ENCODE measurements at places on chromosomes 7 and 10.
A peak's percentile ranks its signal among the peaks of the same experiment; 100 is the strongest.

DNA sequence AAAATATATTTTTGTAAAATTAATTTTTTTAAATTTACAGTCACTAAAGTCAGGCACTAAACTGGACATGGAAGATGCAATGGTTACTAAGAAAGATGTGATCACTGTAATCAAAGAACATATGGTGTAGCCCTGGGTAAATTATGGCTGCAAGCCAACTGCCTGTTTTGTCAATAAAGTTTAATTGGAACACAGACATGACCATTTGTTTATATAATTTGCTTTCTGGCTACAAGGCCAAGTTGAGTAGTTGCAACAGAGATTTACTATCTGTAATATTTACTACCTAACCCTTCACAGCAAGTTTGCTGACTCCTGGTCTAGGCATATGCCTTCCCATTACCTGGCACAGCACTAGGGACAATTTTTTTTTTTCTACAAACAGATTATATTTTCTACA is 448.9 kb downstream of the ADRA2A start:
- DNase-seq, result no peak

DNA sequence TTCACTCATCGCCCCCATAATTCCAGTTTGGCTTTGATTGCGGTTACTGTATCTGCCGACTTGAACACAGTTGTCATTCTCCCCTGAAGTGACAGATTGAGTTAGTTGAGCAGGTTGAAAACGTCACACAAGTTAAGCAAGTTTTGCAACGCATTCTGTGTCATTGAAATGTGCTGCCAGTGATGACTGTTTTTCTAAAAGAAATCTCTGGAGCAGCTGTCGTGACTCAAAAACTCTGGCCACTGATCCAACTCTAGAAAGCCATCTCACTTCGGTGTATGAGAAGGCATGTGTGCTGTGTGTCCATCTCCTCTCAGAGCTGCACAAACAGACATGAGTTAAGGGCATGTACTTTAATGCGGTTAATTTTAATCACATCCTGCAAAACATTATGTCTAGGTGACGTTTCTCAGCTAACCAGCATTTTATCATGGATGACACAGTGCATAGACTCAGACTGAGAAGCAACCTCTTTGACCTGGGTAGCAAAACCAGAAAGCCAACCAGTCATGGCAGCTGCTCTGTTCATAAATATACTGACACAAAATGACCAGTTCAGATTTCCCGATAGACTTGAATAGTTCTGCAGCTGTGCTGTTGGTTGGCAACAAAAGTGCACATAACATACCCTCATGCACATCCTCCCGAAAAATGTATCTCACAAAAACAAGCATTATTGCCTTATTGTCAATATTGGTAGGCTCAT is 69.3 kb downstream of the CSTF2T start:
- DNase-seq, result no peak

GRCh38 chr7:155756322-155756721 is 55.9 kb downstream of the SHH start:
- DNase-seq, result no peak

- DNase-seq, result no peak
Observed at GRCh38 chr10:97919012-97919411, 69.4 kb downstream of the GOLGA7B start.

- DNase-seq, result no peak
Observed at GRCh38 chr10:68403701-68404100, 3.4 kb downstream of the RUFY2 start.

GRCh38 chr7:938546-939185 is 15.8 kb downstream of the ADAP1 start:
- DNase-seq, result no peak

GRCh38 chr7:41045556-41046123 is 657.2 kb downstream of the INHBA start:
- no peak for DNase-seq

DNA sequence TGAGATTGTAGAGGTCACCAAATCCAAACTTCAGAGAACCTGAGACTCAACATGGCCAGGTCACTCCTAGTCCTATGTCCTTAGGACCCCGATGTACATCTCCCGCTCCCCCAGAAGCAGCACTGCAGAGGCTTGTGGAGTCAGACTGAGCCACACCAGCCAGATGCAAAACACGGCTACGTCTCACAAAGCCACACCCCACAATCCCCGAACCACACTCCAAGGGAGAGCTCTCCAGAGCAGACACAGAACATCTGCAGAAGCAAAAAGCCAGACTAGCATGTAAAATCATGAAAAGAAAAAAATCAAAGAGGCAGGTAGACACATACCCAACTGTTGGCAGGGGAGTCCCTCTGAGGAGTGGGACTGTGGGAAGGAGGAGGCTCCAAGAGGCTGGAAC is 104.9 kb downstream of the CTBP2 start:
- no peak for DNase-seq

GRCh38 chr7:155578016-155578415 is 31.7 kb upstream of the CNPY1 start:
- no peak for DNase-seq

DNA sequence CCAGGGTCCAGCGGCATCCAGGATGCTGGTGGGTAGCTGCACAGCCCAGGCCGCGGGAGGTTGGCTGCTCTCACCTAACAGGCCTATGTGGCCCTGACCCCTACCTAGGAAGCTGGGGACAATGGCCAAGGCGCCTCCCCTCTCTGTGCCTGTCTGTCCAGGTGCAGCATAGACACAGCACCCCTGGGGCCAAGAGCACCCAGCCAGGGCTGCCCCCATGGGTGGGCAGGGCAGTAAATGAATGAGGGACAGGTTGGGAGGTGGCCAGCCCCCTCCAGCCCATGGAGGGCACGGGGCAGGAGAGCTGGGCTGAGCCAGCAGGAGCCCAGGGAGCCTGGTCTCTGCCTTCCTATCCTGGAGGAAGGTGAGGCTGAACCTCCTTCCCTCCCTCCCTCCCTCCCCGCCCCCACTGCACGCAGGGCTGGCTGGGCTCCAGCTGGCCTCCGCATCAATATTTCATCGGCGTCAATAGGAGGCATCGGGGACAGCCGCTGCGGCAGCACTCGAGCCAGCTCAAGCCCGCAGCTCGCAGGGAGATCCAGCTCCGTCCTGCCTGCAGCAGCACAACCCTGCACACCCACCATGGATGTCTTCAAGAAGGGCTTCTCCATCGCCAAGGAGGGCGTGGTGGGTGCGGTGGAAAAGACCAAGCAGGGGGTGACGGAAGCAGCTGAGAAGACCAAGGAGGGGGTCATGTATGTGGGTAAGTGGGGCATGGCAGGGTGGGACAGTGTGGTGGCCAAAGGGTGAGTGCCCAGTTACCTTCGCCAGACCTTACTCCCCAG is at the start of gene SNCG:
Gene SNCG (plus strand): TSS at position 484 of the 785 bp plus-strand sequence. CDS start 99 bp downstream, at position 583.
- no peak for DNase-seq

GRCh38 chr10:28250782-28251181 is 52.1 kb downstream of the MPP7 start:
- DNase-seq, result peak; percentile 48

- DNase-seq, result no peak
Observed at GRCh38 chr7:157719705-157720655, 383.2 kb downstream of the DNAJB6 start.

DNA sequence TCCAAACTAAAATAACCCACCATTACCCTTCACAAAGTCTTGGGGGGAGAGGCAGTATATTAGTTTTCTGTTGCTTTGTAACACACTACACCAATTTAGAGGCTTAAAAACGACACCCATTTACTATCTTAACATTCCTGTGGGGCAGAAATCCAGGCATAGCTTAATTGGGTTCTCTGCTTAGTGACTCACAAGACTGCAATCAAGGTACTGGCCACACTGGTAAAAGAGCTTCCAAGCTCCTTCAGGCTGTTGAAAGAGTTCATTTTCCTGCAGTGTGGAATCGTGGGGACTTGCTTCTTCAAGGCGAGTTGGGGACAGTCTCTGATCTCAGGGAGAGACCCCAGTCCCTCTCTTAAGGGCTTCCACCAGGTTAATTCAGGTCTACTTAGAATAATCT is 139.1 kb downstream of the XPNPEP1 start:
- no peak for DNase-seq

GRCh38 chr7:38232502-38233366 is 40.7 kb downstream of the TARP start:
- peak; percentile 87 for DNase-seq

- no peak for DNase-seq
Observed at GRCh38 chr7:42096681-42097561, 140.1 kb downstream of the GLI3 start.

GRCh38 chr10:59830601-59831259 is 75.6 kb downstream of the CCDC6 start:
- peak; percentile 27 for DNase-seq

GRCh38 chr7:22173685-22174573 is 183.0 kb downstream of the RAPGEF5 start:
- peak; percentile 2 for DNase-seq

DNA sequence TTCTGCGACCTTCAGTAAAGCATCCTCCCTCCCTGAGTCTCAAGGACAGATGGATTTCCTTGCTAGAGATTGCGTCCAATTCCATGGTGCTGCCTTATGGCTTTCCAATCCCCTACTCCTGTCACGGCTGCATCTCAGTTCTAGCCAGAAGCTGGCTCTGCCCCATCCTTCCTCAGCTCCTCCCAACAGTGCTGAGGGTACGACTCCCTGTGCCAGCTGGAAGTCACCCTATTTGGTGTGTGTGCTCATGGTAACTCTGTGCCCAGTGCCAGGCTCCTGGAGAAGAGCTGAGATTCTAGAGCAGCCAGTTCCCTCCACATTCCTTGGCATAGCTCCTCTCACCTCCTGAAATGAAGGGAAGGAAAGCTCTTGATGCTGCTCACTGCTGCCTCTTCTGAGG is 185.0 kb upstream of the PODXL start:
- no peak for DNase-seq

GRCh38 chr7:27221201-27221797 is 21.3 kb upstream of the EVX1 start:
- DNase-seq, result no peak

DNA sequence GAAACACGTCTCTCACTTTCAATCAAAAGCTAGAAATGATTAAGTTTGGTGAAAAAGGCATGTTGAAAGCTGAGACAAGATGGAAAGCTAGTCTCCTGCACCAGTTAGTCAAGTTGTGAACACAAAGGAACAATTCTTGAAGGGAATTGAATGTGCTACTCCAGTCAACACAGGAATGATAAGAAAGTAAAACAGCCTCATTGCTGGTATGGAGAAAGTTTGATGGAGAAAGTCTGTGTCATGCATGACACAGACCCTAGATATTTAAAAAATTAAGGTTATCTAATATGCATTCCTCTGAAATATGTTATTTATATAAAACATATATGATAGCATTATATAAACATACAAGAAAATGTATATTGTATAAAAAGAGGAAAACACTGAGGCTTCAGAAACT is 699.4 kb upstream of the FZD8 start:
- DNase-seq, result no peak

DNA sequence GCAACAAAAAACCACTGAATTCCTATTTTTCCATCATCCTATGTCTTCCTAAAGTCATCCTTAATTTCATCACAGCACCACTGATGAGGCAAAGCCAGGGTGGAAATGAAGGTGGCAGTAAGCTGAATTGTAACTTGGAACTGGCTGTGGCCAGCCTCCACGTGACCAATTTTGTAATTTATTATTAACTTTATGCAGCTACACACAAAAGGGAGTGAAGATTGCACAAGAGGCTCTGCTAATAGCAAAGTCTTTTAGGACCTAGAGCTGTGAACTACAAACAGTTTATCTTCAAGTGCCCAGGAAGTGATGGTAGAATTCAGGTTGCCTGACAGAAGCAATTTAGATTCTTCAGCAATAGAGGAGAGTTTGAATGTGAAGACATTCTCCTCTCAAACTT is 176.4 kb downstream of the CCDC71L start:
- DNase-seq, result no peak

DNA sequence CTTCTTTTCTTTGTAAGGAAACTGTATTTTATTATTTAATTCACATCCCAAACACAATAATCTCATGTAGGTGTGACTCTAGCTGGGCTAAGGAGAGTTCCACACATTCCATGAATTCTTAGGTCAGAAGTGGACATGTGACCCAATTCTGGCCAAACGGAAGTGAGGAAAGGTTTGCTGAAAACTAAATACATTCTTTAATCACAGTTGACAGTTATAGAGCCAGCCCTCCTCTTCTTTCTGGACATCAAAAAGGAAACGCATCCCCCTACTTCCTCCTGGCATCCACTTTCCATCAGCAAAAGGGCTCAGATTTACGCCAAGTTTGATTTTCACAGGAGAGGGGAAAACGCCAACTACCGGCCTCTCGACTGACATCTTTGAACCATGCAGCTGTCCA is 774.4 kb upstream of the POM121L12 start:
- DNase-seq, result no peak

- no peak for DNase-seq
Observed at GRCh38 chr7:82823073-82823472, 339.6 kb downstream of the PCLO start.

GRCh38 chr7:104535841-104536240 is 207.4 kb downstream of the LHFPL3 start:
- DNase-seq, result no peak

GRCh38 chr7:123580406-123581161 is 21.0 kb upstream of the ASB15 start:
- DNase-seq, result no peak

GRCh38 chr10:8056871-8057331 is 2.4 kb downstream of the GATA3 start:
- DNase-seq, result peak; percentile 65

DNA sequence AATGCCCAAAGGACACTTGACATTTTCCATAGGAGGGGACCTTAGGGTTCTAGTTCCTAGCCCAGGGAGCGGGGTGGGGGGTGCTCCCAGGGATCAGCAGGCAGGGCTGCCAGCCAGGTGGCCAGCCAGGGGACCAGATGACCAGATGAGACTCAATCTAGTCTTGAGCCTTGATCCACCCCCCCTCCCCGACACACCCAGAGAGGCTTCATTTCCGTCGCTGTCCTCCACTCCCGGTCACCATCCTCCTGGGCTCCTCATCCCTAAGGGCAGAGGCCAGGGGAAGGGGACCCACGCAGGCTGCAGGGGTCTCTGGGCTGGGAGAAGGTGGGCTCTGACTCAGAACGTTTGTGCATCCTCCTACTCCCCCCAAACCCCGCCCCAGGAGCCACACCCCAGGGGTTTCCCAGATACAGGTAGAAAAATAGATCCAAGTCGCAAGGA is 1.0 kb downstream of the STX1A start:
- peak; percentile 34 for DNase-seq

DNA sequence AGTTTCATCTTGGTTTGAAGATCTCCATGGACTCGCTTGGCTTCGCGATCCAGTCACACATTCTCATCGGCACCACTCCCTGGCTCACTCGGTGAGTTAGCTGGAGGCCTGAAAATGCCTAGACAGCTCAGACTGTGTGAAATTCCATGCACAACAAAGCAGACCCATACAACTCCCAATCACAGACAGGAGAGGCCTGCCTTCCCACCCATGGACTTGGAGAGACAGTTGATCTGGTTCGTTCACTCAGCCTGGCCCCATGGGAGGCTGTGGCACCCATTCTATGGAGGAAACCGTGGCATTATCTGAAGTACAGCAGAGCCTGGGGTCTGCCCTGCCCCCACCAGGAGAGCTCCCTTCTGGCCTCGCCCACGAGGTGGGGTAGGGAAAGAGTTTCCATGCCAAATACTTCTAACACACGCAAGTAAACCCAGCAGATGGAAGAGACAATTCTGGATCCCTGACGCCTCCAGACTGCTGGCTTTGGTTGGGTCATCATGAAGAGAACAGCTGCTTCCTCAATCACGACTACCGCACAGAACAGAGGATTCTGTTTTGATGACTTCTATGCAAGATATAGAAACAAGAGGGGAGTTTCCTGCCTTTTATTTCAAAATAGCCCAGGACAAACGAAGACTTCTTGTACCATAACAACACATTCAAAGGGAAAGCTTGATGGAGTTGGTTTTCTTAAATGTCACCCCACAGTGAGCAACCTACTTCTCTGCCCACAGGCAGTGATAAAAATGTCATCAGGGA is 15.9 kb downstream of the FAM53B start:
- DNase-seq, result no peak

Measured in CD4-positive, alpha-beta T cell treated with Interleukin-10 for 1 hour (primary cell).